ENCODE measurements at places on chromosomes 2 and 18. TPM values are rescaled to one million over a fixed set of nuclear protein-coding genes. Genes with fewer than 3 reads are reported as not detected.

DNA sequence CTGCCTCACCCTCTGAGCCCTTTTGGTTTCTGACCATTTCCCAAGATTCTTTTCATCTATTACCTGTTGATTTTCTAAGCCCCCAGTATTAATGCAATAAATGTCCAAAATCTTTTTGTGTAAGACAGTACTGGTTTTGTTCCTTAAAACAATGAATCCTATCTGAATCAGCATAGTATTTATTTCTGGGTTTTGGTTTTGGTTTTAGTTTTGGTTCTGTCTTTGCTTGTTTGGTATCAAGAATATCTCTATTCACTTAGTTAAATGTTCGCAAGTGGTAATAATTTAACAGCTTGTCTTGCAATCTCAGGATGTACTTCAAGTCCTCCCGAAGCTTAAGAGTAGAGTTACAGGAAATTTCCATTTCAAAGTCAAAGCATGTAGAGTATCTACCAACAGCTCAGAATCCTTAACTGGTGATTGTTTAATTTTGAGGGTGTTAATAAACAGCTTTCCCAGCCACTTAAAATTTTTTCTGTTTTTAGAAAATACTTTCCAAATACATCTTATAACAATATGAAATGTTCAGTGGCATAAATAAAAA lies 67.7 kb upstream of the NEDD4L start:
- H3K36me3 ChIP-seq = no peaks in the 10 kb centered on the region
- H3K4me1 ChIP-seq = no peaks in the 10 kb centered on the region

DNA sequence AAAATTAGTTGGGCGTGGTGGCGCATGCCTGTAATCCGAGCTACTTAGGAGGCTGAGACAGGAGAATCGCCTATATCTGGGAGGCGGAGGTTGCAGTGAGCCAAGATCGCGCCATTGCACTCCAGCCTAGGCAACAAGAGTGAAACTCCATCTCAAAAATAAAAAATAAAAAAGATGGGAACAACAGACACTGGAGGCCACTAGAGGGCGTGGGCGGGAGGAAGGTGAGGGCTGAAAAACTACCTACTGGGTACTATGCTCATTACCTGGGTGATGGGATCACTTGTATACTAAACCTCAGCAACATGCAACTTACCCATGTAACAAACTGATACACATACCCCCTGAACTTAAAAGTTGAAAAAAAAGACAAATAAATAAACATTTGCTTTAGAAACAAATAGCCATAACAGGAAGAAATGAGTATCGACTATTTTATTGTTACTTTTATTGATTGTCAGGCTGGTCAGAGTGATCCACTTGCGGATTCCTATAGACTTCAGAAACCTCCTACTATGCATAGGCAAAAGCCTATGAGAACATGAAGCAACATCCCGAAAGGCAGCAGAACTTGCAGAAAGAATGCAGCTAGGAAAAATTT lies 61.0 kb downstream of the TMEM163 start:
- no peaks in the 10 kb centered on the region for H3K4me1 ChIP-seq
- H3K4me3 ChIP-seq = no peak overlapping the region
- H3K27me3 ChIP-seq = no peaks in the 10 kb centered on the region
- no peaks in the 10 kb centered on the region for H3K36me3 ChIP-seq
- H3K27ac ChIP-seq = no peak overlapping the region

DNA sequence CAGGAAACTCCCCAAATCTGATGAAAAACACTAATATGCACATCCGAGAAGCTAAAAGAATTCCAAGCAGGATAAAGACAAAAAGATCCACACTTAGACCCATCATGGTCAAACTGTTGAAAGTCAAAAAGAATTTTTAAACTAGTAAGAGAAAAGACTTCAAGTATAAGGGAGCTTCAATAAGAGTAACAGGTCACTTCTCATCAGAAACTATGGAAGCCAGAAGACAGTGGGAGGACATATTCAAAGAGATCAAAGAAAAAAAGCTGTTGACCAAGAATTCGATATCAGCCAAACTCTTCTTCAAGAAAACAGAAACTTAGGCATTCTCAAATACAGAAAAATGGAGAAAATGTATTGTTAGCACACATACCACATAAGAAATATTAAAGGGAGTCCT lies 50.4 kb downstream of the ZC3H8 start:
- no peaks in the 10 kb centered on the region for H3K27me3 ChIP-seq
- H3K27ac ChIP-seq = no peak overlapping the region
- no peaks in the 10 kb centered on the region for H3K36me3 ChIP-seq

- H3K4me3 ChIP-seq = no peak overlapping the region
- H3K36me3 ChIP-seq = no peaks in the 10 kb centered on the region
- no peaks in the 10 kb centered on the region for H3K27me3 ChIP-seq
- no peak overlapping the region for H3K27ac ChIP-seq
Observed at GRCh38 chr2:119184512-119184911, 26.0 kb upstream of the C1QL2 start.

DNA sequence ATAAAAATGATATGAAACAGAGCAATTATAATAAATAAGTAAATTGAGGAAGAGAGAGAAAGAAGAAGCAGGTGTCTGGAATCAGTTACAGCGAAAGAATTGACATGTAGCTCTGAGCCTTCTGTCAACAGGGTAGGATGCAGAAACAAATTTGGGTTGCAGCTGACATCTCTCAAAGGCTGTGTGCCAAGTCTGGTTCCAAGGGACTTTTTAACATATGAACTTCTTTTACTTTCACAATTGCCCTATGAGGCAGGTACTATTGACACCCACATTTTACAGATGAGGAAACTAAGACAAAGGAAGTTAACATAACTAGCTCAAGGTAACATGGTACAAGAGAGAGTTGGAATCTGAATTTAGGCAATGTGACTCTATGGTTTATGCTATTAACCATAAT lies 260.0 kb downstream of the ASXL3 start:
- no peaks in the 10 kb centered on the region for H3K27me3 ChIP-seq
- DNase-seq = no peak
- H3K4me1 ChIP-seq = no peaks in the 10 kb centered on the region
- H3K27ac ChIP-seq = no peak overlapping the region

GRCh38 chr2:105175231-105175630 lies 66.3 kb upstream of the GPR45 start:
- DNase-seq = no peak
- H3K27me3 ChIP-seq = no peaks in the 10 kb centered on the region
- H3K4me3 ChIP-seq = no peak overlapping the region
- no peaks in the 10 kb centered on the region for H3K36me3 ChIP-seq

GRCh38 chr2:100194951-100195350 lies 52.6 kb upstream of the AFF3 start:
- no peaks in the 10 kb centered on the region for H3K27me3 ChIP-seq
- H3K4me1 ChIP-seq = peaks cover 3% of the 10 kb centered on the region
- no peak for DNase-seq
- no peak overlapping the region for H3K4me3 ChIP-seq
- no peak overlapping the region for H3K27ac ChIP-seq

GRCh38 chr18:46329736-46330246 lies 225.6 kb downstream of the HAUS1 start:
- peaks cover 6% of the 10 kb centered on the region for H3K27me3 ChIP-seq
- no peak overlapping the region for H3K4me3 ChIP-seq
- H3K4me1 ChIP-seq = peaks cover 4% of the 10 kb centered on the region
- DNase-seq = no peak

DNA sequence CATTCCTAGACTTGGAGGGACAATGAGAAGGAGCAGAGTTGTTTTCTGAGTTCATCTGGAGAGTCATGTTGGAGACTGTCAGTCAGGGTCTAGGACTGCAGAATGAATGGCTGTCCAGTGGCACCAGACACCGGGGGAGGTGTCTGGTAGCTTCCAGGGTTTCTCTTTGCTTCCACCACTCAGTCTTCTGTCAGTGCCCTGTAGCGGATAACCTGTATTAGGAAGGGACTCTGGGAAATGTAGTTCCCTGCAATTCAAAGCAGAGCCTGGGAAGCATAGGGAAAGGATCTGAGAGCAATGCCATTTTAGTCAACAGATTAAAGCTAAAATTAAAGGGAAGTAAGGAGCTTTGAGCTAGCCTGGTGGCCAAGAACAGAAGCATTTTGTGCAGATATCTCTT lies 257.9 kb downstream of the THSD7B start:
- H3K36me3 ChIP-seq = no peaks in the 10 kb centered on the region
- H3K27me3 ChIP-seq = no peaks in the 10 kb centered on the region
- no peak for DNase-seq
- no peak overlapping the region for H3K4me3 ChIP-seq
- H3K4me1 ChIP-seq = no peaks in the 10 kb centered on the region

XIRP2 gene
- not detected for total RNA-seq

SIGLEC15 gene
- 0.11 TPM for total RNA-seq

UGT1A9 gene
- total RNA-seq = not detected

All from adrenal gland (tissue), 19 donors.